Right lobe of liver (tissue), 6 donors: ENCODE measurements at places on chromosomes 7 and 10. TPM values are rescaled to one million over a fixed set of nuclear protein-coding genes. Genes with fewer than 3 reads are reported as not detected.

DNA sequence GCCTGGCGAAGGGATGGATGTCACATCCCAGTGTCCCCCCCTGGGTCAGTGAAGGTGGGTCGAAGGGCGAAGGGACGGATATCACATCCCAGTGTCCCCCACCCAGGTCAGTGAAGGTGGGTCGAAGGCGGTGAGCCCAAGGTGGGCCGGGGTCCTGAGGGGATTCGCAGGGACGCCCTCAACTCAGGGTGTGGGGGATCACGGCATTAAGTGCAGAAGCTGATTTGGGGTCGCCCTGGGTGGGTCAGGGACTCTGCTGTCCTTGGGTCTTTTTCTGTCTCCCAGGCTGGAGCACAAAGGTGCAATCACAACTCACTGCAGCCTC, 21.9 kb downstream of the ADAP1 start:
- DNase-seq, result no peak

DNA sequence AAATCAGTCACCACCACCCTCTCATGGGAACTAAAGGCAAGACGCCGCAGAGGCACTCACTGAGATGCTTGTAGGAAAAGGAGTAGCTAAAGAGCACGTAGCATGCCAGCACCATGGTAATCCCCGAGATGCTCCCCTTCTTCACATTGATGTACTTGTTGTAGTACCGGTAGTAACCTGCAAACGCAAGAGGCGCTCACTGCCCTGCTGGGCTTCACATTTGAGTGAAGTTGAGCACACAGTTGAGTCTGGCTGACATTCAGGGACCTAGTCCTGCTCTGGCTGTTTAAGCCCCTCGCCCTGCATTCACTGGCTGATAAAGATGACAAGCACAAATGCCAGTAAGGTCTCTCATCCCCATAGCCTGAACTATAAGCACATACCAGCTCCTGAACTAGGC, 6.9 kb downstream of the ATP5MF start:
- DNase-seq, result no peak

DNA sequence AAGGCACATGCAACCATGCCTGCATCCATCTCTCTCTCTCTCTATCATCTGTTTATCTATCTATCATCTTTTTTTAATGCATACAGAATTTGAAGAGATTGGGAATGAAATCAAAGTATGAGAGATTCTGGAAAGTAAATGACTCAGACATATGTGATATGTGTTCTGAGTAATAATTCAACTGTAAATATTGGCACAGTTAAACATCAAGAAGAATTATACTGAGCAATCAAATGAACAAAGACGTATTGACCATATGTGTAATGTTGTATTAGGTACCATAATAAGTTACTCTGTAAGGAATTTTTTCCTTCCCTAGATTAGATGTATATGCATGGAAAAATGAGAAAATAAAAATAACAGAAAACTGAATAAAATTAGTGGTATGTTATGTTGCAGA, 108.3 kb downstream of the SUGCT start:
- DNase-seq, result no peak

The ZNRF2 gene
- total RNA-seq, result 18.2 TPM

The SPDYE8 gene
- total RNA-seq, result not detected

The PPIF gene
- total RNA-seq, result 106 TPM

The PGAM2 gene
- not detected for total RNA-seq

The OR9A2 gene
- total RNA-seq, result not detected

The ALOX5 gene
- 3.7 TPM for total RNA-seq
